ENCODE measurements at places on chromosomes 5 and 9.

DNA sequence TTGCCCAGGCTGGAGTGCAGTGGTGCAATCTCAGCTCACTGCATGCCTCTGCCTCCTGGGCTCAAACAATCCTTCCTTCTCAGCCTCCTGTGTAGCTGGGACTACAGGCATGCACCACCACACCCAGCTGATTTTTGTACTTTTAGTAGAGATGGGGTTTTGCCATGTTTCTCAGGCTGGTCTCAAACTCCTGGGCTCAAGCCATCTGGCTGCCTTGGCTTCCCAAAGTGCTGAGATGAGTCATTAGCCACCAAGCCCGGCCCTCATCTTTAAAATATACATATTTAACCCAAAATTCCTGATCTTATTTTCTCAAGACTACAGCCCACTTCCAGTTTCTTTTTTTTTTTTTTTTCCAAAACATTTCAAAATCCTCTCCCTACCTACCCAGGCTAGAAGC is 31.7 kb upstream of the MINAR2 start:
- no peak for DNase-seq

DNA sequence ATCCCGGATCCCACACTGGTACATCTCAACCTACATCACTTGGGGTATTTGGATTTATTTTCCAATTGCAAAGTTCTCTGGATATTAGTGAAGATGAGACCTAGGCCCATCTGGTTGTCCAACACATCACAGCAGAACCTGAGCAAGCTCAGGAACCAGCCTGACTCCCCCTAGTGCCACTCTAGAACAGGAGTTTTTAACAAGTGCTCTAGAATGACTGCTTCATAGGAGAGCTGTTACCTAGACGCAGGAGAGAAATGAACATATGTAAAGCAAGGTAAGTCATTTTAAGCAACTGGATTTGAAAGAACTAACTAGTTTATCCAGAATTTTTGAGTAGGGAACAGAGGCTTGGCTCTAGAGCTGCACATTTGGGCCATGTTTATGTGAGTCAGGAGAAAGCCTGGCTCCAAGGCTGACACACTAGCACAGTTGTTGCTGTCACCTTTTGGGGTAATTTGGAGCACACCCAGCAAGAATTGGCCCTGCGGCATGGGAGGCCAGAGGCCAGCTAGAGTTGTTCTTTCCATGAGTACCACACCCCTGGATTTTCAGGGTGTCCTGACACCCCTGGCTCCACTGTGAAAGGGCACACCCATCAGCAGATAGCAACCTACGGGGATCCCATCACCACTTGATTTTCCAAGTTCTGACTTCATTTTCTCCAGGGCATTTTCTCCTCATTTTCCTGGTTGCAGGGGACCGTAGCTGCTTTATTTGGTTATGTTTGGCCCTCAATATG is 110.9 kb upstream of the LPAR1 start:
- no peak for DNase-seq

DNA sequence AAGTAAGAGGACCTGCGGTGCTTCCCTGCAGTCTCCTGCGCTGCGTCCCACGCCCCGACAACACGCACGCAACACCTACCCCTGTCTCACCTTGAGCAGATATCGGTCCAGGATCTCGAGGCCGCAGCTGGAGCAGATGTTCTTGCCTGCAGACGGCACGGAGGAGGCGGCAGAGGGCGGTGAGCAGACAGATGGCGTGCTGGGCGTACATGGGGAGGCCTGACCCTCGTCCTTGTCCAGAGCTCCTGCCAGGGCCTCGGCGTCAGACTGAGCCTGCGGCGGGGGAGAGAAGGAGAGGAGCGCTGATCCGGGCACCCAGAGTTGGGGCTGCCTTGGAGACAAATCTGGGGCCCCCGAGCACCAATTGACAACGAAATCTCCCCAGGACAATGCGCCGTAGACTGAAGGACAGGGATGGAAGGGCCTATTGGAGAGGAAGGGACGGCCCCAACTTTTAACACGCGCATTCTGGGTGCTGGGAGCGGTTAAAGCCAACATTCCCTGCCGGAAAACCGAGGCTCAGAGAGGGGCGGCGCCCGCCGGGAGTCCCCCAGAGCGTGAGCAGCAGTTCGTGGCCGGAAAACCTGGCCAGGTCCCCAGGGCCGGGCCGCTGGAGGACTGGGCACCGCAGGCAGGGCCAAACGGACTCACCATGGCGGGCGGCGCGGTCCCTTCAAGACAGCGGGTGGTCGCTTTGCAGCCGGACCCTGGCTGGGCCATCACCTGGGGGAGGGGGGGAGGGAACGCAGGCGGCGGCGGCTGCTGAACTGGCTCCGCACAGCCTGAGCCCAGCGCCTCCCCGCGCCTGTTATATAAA is 1.8 kb downstream of the LHX6 start:
- DNase-seq = no peak

GRCh38 chr5:101346447-101346846 is 443.4 kb upstream of the ST8SIA4 start:
- DNase-seq = no peak

GRCh38 chr9:133284362-133284761 is 9.4 kb upstream of the ABO start:
- no peak for DNase-seq

DNA sequence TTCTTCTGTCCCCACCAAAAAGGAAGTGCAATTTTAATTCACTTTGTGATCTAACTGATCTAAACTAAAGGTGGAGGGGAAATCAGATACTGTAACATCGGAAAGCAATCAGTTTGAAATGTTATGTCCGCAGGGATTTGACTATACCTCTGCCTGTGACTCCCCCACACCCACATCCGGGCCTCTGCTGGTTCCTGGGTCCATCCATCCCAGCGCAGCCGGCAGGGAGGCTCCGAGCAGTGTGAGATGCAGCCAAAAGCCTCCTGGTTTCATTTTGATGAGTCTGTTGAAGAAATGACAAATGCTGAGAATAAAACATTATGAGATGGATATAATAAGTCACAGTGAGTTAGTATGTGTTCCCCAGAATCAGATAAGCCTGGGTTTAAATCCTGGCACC is 8.6 kb downstream of the FSTL4 start:
- no peak for DNase-seq

DNA sequence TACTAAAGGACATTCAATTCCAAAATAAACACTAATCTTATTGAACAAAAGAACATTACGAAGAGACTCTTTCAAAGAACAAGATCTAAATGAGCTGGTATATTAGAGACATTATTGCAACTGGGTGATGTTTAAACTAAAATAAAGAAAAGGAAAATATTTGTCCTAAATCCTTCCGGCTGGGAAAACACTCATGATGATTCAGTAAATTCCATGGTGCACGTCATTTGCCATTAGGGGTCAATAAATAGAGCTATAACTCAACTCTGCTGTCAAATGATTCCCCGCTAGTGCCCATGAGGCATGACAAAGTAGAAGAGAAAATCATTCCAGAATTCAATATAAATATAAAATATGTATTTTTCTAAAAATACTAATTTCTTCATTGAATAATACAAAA is 565.5 kb upstream of the TUSC1 start:
- no peak for DNase-seq

GRCh38 chr5:179343719-179344430 is 1.4 kb downstream of the ADAMTS2 start:
- no peak for DNase-seq

GRCh38 chr5:10474521-10475075 is 32.9 kb downstream of the ROPN1L start:
- no peak for DNase-seq

GRCh38 chr9:112860451-112860850 is 30.2 kb downstream of the SLC46A2 start:
- no peak for DNase-seq

DNA sequence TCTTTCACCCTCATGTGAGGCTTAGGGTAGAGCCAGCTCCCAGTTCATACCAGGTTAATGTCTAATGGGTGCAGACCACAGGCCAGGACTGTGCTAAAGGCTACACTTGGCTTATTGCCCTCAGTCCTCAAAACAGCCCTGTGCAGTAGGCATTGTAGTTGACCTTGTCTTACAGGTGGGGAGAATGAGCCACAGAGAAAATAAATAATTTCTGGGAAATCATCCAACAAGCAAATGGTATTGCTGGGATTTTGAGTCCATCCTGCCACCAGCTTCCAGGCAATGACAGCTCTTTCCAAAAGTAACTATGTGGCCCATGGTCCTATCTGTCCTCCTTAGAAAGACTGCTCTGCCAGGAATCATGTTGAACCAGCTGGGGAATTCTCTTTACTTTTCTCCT is 450.0 kb downstream of the GADD45G start:
- no peak for DNase-seq

- DNase-seq = no peak
These were observed 191.3 kb upstream of the NREP start for GRCh38 chr5:111948092-111948841.

GRCh38 chr5:10891193-10891592 is 130.2 kb upstream of the DAP start:
- DNase-seq = no peak

DNA sequence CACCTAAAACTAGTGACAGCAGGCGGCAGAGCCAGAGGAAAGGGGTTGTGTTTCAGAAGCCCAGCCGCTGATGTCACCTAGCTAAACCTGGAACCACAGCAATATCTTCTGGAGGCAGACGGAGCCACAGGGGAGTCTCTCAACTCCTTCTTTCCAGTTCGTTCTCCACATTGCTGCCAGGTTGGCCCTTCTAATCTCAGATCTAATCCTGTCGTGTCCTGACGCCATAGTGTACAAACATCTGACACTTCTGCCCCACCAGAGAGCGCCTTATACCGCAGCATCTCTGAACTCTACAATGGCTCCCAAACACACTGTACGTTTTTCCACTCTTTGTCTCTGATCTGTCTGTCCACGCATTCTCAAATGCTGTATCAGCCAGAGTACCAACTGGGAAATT is 240.0 kb downstream of the SMARCA2 start:
- no peak for DNase-seq

GRCh38 chr5:133340002-133340755 is 272.2 kb downstream of the FSTL4 start:
- DNase-seq = no peak

DNA sequence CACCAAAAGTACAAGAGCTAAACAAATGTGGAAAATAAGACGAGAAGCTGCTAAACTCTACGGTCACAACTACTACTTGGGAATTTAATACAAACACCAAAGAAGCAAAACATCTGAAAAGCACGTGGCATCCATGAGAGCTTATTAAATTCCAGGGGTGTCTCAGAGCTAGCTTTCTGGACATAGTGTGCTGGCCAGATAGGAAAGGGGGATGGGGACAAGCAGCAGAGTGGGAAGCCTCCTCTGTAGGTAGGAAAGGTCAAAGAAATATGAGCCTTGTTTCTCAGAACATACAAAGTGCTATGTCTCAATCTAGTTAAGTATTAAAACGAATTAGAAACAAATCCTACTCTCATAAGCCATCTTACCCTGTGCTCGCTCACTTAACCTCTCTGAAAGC is 51.3 kb upstream of the GOLPH3 start:
- DNase-seq = no peak

GRCh38 chr5:163563880-163564279 is 58.5 kb downstream of the MAT2B start:
- no peak for DNase-seq

- no peak for DNase-seq
These were observed 145.0 kb upstream of the DMAC1 start for GRCh38 chr9:7944572-7944971.

DNA sequence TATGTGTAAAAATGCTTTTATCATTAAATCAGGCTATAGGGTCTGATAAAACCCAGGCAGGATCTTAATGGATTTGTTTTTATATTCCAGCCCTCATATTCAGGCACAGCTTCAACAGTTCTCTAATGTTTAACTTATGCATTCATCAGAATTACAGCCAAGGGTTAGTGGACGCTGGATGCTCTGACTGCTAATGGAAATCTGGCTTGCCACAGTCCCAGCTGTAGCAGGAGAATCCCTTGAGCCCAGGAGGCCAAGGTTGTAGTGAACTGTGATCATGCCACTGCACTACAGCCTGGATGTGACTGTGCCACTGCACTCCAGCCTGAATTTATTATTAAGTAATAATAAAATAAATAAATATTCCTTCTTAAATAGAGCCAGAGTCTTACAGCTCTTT is 98.0 kb downstream of the SLC25A46 start:
- DNase-seq = no peak

- DNase-seq = no peak
These were observed 60.3 kb downstream of the ANKRD33B start for GRCh38 chr5:10624206-10624605.

DNA sequence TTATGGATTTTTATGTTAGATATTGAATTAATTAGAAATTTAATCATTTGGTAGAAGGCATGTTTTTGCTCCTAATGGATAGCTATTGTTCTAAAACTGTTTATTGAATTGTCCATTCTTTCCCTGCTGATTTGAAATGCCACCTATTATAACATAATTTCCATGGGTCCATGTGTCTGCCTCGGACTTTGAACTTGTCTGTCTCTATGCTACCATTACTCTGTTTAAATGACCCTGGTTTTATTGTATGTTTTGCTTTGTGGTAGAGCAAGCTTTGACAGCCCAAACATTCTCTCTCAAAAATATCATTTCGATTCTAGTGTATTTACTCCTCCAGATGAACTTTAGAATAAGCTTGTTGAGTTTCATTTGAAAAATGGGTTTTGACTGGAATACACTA is 120.6 kb downstream of the ARHGEF28 start:
- DNase-seq = no peak

DNA sequence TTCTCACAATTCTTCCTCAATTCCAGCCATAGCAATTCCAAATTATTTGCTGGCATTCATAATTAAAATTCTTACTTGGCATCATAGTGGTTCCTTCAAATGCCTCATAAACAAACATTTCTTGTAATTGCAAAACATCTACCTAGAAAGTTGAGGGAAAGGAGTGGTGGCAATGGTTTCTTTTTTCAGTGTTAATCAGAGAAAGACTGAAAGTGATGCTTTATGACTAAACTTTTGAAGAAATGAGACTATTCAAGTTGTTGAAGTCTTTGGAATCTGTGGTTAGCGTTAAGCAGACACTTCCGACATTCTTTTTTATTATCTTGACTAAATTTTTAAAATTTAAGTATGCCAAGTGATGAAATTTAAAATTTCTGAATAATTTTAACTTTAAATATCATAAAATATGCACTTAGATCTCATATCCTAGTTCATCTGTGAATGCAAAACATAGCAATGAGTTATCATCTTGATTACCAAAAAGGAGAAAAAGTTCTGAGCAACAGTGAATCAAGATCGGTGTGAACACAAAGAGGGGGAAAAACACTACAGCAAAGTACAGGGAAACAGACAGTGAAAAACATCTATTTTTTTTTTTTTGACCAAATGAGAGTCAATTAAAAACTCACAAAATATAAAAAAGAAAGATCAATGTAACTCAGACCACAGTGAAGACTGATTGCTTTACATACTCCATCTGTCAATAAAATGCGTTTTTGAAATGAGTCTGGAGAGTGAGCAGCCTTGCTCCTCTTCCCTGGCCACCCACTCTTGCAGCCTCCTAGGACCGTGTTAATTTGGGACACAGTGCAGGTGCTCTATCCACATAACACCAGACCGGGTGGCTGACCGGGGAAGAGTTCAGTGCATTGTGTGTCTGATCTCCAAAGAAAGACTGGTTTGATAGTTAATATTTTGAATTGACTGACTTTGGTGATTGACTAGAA is 20.6 kb upstream of the IL7R start:
- no peak for DNase-seq

GRCh38 chr5:65108786-65109743 is 340.3 kb downstream of the CWC27 start:
- no peak for DNase-seq

GRCh38 chr5:80414113-80414512 is 6.2 kb downstream of the ZFYVE16 start:
- no peak for DNase-seq

GRCh38 chr9:124345063-124345462 is 70.2 kb downstream of the PSMB7 start:
- DNase-seq = no peak

- DNase-seq = no peak
These were observed 275 bp downstream of the AHRR start for GRCh38 chr5:321726-322251.

GRCh38 chr5:72221541-72221940 is 98.5 kb downstream of the MRPS27 start:
- DNase-seq = no peak

All from esophagus squamous epithelium (tissue), 5 donors.